ENCODE measurements at places on chromosomes 3 and 15.

- no peak for DNase-seq
These were observed 1.5 kb upstream of the PPP1R2 start for GRCh38 chr3:195544634-195545033.

- no peak for DNase-seq
These were observed 178.0 kb downstream of the TPRG1 start for GRCh38 chr3:189349772-189350171.

GRCh38 chr3:54556630-54557029 lies 371.2 kb downstream of the LRTM1 start:
- no peak for DNase-seq

DNA sequence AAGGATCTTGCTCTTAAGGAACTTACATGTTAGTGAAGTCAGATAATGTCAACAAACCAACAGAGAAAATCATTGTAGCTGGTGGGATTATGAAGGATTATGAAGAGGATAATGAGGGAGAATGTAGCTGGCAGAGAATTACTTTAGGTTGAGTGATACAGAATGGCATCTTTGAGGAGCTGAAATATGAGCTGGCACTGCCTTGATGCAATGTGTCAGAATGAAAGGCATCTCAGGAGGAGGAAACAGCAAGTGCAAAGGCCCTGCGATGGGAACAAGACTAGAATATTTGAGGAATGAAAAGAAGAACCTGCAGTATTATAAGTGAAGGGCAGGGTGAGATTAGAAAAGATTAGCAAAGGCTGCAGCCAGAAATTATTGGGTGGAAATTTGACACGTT lies 237.2 kb upstream of the ADAMTS9 start:
- DNase-seq: no peak

DNA sequence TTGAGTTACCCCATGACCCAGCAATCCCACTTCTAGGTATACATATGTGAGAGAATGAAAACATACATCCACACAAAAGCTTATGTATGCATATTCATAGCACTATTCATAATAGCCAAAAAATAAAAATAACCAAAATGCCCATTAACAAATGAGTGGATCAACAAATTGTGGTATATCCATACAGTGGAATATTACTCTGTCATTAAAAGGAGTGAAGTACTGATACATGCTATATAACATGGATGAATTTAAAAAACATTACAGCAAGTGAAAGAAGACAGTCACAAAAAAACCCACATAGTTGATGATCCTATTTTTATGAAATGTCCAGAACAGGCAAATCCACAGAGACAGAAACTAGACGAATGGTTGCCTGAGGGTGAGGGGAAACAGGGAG lies 5.2 kb downstream of the C3orf20 start:
- no peak for DNase-seq

- no peak for DNase-seq
These were observed 1202.7 kb downstream of the OTOL1 start for GRCh38 chr3:162699291-162699690.

GRCh38 chr15:50879016-50879617 lies 29.4 kb upstream of the AP4E1 start:
- no peak for DNase-seq

- DNase-seq: no peak
These were observed 52.5 kb upstream of the CORO2B start for GRCh38 chr15:68526269-68526668.

Measured in T47D (cell line).